ENCODE measurements at places on chromosomes 1 and 21.

GRCh38 chr1:76402128-76402527 is 327.6 kb downstream of the ST6GALNAC3 start:
- no peak for DNase-seq

- no peak for DNase-seq
Observed at GRCh38 chr1:230165536-230165935, 98.5 kb downstream of the GALNT2 start.

DNA sequence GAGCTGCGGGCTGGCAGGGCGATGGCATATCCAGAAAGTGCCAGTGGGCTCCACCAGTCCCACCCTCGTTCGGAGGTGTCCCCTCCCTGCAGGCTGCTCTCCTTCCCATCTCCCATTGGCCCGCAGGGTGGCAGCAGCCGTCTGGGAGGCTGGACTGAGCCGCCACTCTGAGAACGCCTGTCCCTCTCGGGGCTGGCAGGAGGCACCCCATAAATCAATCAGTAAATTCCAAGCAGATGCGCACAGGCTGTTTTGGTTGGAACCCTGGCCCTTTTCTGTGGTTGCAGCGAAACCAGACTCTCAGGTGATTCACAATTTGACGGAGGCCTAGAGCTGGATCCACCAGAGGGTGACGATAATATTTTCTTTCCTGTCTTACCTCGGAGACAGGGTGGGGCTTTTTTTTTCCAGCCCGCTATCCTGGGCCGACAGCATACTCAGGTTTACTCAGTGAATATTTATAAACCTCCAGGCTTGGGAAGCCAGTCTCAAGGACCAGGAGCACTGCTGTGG is 99.7 kb downstream of the GLIS1 start:
- no peak for DNase-seq

- no peak for DNase-seq
Observed at GRCh38 chr1:3767328-3767925, 5.1 kb upstream of the SMIM1 start.

DNA sequence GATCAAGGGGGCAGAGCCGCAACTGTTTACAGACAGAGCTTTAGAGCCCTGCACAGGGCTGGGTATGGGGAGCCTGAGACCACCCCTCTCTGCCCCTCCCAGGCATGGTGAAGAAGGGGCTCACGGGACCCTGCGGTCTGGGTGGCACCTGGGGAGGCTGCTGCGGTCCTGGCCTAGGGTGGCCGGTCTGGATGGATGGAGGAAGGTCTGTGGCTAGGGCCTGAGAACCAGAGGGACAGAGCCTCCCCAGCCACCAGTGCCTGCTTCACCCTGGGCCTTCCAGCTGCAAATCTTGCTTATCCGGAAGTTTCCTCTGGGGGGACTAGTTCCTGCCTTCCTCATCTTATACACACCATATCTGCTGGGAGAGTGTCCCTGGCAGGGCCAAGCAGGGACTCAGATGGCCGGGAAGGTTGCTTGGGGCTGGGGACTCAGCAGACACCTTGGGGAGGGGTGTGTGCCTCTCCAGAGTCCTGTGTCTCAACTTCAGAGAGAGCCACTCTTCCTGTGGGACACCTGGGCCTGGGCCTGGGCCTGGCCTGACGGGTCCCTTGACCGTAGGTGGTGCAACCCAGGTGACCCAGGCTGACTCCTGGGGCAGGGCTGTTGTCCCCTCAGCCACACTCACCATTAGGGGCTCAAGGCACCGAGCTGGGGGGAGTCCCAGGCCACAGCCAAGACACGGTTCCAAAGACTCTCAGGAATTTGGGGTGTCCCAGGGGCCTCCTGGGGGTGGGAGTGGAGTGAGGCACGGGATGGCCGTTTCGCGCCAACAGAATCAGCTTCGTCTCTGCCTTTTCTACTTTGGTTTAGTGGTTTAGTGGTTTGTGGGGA is 52.0 kb upstream of the ACTRT2 start:
- DNase-seq, result no peak

GRCh38 chr1:115320377-115320776 is 17.7 kb downstream of the NGF start:
- DNase-seq, result no peak

DNA sequence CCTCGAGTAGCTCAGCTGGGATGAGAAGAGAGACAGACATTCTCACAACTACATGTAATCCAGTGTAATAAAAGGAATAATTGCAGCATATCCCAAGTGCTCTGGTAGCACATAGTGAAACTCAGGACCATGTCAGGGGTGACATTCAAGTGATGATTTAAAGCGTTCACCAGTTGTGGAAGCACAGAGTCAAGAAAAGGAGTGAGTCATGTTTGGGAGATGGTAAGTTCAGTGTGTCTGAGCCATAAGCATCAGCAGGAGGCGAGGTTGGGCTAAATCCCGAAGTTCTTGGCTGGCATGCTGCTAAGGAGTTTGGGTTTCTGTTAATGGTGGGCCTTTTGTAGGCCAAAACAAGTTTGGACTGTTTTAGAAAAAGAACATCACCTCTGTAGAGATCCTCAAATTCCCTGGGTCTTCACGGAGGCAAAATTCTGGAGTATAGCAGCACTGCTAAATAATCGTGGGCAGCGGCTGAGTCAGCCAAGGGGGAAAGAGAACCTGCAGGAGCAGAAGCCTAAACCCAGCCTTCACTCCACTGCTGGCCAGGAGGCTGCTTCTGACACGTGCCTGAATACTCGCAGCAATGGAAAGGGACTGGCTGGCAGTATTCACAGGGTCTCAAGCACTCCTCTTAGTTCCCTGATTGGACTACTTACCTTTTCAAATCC is 7.2 kb upstream of the NHLH1 start:
- DNase-seq, result no peak

DNA sequence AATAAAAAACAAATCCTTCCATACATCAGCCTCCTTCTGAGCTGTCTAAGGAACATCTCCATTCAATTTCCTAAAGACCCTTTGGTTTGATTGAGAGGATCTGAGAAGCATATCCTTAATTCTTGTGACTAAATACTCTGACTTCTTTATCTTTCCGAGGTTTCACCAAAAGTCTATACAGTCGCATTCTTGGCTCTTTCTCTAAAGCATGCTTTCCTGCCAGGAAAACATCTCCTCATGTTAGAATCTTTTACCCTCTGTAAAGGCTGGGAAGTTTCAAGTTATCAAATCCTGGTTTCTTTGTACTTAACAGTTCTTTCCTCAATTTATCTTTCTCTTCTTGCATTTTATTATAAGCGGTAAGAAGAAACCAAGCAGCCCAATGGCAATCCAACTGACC is 630.4 kb downstream of the PTPRC start:
- no peak for DNase-seq

- no peak for DNase-seq
Observed at GRCh38 chr1:67646145-67647035, 38.6 kb upstream of the GADD45A start.

DNA sequence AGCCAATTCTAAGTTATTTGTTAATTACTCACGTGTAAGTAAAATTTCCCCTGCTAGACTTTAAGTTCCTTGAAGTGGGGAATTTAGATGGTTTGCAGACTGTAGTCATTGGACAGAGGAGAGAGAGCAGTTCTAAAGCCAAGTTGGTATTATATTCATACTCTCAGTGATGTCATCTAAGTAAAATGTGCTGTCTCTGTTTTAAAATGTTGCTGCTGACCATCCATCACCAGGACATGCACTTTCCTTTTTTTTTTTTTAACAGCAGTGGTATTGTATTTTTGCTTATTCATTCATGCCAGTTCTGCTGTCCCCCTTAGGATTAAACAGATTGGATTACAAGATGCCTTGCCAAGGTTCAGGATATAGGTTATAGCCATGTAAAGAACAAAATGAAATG is 2.3 kb downstream of the TTLL7 start:
- DNase-seq, result no peak

DNA sequence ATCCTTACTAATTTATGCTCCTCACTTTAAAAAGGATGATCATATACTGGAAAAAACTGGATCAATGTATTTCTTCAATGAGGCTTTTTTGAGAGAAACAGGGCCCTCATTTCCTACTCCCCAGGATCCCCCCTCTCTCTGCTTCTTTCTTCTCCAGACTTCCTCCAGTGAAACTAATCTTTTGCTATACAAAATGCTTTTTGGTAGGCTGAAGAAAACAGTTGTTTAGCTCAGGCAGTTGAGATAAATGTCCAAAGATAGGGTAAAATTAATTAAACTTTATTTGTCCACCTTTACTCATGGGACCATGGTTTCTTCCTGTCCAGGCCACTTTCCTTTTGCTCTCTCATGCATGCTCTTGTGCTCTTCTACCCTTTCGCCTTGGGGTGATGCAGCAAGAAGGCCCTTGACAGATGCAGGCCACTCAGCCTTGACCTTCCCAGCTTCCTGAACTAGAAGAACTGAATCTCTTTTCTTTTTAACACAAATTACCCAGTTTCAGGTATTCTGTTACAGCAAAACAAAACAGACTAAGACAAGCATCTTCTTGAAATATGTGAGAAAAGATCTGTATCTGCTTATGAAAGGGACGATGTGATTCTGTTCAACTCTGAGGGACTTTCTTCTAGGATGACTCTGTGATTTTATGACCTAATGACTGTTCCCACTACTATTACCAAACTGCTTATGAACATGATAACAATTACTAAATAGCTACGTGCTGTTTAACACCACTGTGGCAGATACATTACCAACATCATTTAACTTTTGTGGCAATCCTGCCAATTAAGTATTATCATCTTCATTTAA is 63.7 kb downstream of the NVL start:
- DNase-seq, result no peak

GRCh38 chr1:182185136-182185535 is 123.6 kb upstream of the ZNF648 start:
- DNase-seq, result no peak

DNA sequence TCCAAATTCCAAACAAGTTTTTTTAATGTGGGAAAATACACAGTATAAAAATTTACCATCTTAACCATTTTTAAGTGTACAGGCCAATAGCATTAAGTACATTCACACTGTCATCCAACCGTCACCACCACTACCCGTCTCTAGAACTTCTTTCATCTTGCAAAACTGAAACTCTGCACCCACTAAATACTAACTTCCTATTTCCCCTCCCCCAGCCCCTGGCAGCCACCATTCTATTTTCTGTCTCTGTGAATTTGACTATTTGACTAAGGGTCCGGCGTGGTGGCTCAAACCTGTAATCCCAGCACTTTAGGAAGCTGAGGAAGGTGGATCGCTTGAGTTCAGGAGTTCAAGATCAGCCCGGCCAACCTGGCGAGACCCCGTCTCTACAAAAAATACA is 36.1 kb downstream of the CLSTN1 start:
- peak; percentile 34 for DNase-seq

- DNase-seq, result no peak
Observed at GRCh38 chr1:41580021-41580420, 95.5 kb upstream of the EDN2 start.

- no peak for DNase-seq
Observed at GRCh38 chr1:56576880-56577405, 2.4 kb downstream of the PLPP3 start.

GRCh38 chr21:35926003-35926740 is 134.2 kb downstream of the SETD4 start:
- DNase-seq, result no peak

DNA sequence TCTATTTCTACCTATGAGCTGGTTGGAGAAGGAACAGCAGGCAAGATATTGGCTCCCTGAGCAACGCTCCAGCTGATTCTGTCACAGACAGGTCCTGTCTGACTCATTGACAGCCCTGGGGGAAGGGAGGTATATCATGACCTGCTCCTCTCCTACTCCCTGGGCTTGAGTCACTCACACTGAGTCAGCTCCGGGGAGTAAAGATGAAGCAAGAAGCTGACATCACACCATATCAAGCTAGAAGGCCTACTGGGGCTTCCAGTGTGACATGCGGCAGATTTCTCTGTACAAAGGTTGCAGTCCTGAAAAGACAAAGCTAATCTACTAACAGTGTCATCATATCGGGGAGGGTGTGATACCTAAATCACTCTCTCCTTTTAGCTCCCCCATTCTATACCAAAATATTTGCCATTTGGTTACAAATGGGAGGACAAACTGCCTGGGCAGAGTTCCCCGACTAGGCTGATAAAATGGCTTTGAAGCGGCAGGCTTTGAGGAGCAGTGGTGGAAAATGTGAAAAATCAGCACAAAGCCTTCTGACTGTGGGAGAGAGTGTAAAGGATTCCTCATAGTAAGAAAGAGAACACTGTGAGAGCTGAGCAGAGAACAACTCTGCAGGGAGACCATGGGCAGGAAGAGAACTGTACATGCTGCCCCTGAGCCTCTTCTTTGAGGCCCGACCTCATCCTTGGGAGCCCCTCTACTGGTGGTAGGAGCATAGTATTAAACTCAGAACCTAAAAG is 15.5 kb downstream of the PI4KB start:
- peak; percentile 67 for DNase-seq

GRCh38 chr1:245822996-245823395 is 668.2 kb downstream of the KIF26B start:
- no peak for DNase-seq

DNA sequence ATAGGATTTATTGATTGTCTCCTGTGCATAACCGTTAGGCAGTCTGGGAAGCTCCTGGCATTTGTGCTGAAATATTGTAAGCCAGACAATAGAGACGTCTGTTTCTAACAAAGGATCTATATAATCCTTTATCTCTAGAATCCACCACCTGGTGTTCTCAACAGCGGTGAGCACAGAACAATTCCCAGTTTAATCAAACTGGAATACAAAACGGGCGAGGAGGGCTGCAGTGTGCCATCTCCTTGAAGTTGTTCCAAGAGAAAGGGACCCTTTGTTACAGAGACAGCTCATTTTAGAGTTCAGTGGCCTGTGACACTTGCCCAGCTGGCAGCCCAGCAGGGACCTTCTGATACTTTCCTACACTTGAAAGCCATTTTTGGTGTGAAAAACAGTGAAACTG is 162.8 kb upstream of the IVNS1ABP start:
- no peak for DNase-seq

- DNase-seq, result no peak
Observed at GRCh38 chr1:93661829-93662474, 19.7 kb downstream of the BCAR3 start.

GRCh38 chr21:41819236-41819855 is 52.5 kb upstream of the RIPK4 start:
- DNase-seq, result no peak

DNA sequence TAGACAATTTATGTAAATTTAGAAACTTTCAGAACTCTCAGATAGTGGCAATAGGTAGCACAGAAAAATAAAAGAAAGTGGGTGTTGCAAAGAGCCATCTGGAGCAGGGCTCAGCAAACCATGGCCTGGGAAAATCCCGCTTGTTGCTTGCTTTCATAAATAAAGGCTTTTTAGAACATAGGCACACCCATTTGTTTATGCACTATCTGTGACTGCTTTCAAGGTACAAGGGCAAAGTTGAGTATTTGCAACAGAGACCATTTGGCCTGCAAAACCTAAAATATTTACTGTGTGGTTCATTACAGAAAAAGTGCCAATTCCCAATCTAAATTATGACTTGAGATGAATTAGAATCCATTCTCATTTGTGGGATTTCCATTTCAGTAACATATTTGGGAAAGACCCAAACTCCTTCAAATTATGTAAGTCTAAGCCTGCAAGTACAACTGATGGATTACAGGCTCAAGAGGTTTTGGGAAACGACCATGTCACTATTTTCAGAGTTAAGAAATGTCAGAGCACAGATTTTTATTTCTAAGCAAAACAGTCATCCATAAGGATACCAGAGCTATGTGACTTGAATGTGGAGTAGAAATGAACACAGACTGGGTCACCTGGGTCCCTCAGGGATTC is 43.5 kb upstream of the DPT start:
- DNase-seq, result no peak

- DNase-seq, result no peak
Observed at GRCh38 chr1:19081218-19081893, 124.9 kb upstream of the IFFO2 start.

Measured in stimulated activated CD4-positive, alpha-beta T cell treated with anti-CD3 and anti-CD28 coated beads, Interleukin-12 subunit alpha, Interleukin-12 subunit beta, amount 100 ng/mL, for 4 hours (primary cell).